ENCODE measurements at places on chromosomes 16 and 17.

DNA sequence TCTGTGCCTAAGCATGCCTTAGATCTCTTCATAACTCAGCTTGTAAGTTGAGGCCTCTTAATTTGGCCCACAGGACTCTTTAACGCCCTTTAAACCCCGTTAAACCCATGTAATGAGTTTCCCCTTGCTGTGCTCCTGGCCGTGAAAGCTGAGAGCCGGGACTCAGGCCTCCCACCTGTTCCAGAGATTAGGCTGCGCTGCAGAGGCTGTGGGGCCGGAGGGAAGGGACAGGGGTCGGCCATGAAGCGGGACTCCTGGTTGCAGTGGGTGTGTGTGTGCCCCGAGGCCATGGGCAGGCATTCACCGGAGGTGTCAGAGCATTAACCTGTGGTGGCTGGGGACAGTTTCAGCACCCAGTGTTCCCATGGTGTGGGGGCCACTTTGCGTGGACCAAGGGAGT lies 150.8 kb upstream of the IRX3 start:
- no peak for DNase-seq

GRCh38 chr16:20899071-20899470 lies 1.1 kb downstream of the DCUN1D3 start:
- DNase-seq: peak; percentile 75

GRCh38 chr16:89924925-89925307 lies 1.8 kb downstream of the TUBB3 start:
- DNase-seq: peak; percentile 34

- peak; percentile 6 for DNase-seq
These were observed 94.6 kb downstream of the EMP2 start for GRCh38 chr16:10485698-10486382.

GRCh38 chr17:69878661-69879060 lies 196.4 kb upstream of the KCNJ16 start:
- no peak for DNase-seq

GRCh38 chr17:36707904-36708303 lies 106.5 kb downstream of the MRM1 start:
- peak; percentile 68 for DNase-seq

DNA sequence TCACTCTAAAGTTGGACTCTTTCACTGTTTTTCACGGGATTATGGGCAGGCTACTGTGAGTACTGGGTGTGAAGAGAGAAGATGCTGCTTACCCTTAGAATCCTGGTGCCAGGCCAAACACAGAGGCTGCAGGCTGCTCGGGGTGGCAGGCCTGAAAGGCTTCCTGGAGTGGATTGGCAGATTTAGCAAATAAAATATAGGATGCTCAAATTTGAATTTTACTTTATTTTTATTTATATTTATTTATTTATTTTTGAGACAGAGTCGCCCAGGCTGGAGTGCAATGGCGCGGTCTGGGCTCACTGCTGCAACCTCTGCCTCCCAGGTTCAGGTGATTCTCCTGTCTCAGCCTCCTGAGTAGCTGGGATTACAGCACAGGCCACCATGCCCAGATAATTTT lies 14.9 kb upstream of the STAC2 start:
- DNase-seq: no peak

DNA sequence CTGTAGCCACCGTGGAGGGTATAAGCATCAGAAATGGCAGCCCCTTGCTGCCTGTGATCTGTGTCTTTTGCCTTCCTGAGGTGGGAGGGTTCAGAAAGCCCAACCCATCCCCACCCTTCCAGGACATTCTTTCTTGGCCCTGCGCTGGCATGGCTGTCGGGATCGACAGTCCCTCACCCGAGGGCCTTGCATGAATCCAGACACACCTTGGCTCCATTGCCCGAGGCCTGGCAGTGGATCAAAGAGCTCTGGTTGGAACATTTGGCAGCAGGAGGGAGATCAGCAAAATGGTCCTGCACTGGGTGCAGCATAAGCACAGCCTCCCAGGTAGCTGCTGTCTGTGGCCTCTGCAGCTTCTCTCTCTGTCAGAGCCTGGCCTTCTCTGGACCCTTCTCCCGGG lies 246.6 kb upstream of the MAF start:
- DNase-seq: no peak

GRCh38 chr17:51461578-51462004 lies 201.2 kb downstream of the UTP18 start:
- DNase-seq: peak; percentile 4

GRCh38 chr16:57203451-57203850 lies 17.3 kb downstream of the RSPRY1 start:
- no peak for DNase-seq

DNA sequence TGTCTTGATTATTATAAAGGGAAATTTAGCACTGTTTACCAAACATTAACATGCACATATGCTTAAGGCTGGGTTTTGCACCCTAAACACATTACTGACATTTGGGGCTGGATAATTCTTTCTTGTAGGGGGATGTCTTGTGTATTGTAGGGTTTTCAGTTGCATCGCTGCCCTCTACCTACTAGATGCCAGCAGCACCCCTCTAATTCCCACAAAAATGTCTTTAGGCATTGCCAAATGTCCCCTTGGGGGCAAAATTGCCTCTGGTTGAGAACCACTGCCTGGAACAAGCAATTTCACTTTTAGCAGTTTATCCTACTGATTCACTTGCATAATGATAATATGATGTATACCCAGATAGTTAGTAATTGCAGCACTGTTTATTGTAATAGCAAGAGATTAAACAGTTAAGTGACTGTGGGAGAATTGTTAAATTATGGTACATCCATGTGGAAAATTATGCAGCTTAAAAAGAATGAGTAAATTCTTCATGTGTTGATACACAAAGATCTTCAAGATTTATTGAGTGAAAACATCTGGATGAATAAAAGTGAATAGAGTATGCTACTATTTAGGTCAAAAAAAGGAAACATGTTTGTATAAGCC lies 18.4 kb downstream of the PRSS54 start:
- no peak for DNase-seq

GRCh38 chr17:17035490-17035889 lies 6.8 kb upstream of the MPRIP start:
- DNase-seq: no peak

Data from renal cortical epithelial cell (primary cell).